ENCODE measurements at places on chromosomes 2 and 18.

DNA sequence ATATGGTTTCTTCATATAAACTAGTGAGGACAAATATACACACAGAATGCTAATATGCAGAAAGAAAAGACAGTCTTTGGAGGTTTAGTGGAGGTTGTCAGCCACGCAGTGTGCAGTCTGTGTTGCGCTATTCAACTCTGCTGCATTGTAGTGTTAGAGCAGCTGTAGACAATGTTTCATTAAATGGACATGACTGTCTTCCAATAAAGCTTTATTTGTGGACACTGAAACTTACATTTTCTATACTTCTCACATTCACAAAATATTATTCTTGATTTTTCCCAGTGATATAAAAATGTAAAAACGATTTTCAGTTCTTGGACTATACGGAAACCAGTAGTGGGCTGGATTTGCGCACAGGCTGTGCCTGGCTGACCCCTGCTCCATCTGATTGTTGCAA is 13.3 kb downstream of the TTC27 start:
- DNase-seq, result no peak

- no peak for DNase-seq
Observed at GRCh38 chr2:169007356-169007755, 23.8 kb downstream of the ABCB11 start.

GRCh38 chr2:60972889-60973656 is 44.4 kb upstream of the PEX13 start:
- no peak for DNase-seq

DNA sequence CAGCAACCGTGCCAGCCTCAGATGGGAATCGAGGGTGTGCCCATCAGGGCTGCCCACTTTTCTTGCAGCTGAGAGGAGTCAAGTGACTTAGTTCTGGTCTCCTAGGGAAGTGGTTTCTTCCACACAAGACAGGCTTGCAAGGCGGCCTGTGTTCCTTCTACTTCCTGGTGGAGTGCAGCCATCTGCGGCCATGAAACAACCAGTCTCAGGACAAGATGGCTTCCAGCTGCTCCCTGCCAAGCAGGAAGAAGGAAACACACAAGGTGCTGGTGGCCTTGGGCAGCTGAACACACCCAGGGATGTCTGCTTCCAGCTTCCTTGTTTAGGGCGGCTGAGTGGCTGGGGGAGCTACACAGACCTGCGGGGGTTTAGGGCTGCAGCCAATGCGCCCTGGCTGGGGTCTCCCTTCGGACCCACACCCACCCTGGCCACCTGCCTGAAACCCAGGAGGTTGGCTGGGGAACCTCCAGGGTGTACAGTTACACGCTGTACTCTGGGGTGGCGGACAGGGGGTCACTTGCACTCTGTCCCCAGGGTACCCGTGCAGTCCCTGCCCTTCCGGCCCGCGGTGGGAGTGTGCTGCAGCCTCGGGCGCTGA is 34.7 kb downstream of the PTPN18 start:
- DNase-seq, result no peak

- DNase-seq, result peak; percentile 68
Observed at GRCh38 chr2:134491771-134492441, 226.9 kb downstream of the TMEM163 start.

- no peak for DNase-seq
Observed at GRCh38 chr18:60232541-60232940, 140.0 kb downstream of the MC4R start.

Data from NCI-H82 (cell line).